ENCODE measurements at places on chromosomes 11 and 22.

DNA sequence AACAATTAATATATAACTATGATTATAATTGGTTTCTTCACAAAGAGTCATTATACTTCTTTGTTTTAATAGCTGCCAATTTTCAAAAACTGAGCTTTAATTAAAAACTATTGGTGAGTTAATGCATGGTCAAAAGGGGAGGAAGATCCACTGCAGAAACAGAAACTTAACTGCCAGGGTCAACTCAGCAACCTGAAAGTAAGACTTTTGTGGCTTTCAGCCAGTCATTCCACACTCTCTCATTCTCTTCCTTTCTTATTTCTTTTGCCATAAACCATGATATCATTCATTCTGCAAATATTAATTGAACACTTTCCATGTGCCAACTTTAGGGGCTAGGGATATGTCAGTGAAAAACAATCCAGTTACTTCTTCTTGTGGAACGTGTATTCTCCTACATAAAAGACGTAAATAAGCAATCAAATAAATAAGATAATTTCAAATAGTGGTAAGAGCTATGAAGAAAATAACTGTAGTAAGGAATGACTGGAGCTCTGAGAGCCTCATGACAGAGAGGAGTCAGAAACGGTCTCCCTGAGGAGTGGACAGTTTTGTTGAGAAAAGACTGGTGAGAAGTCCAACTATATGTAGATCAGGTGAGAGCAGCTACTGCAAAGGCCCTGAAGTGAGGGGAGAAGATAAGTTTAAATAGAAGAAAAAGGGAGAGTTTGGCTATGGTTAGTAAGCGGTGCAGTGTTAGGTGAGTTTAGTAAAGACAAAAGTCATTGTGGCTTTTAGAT is 130.5 kb downstream of the GRIA4 start:
- no peak for DNase-seq

DNA sequence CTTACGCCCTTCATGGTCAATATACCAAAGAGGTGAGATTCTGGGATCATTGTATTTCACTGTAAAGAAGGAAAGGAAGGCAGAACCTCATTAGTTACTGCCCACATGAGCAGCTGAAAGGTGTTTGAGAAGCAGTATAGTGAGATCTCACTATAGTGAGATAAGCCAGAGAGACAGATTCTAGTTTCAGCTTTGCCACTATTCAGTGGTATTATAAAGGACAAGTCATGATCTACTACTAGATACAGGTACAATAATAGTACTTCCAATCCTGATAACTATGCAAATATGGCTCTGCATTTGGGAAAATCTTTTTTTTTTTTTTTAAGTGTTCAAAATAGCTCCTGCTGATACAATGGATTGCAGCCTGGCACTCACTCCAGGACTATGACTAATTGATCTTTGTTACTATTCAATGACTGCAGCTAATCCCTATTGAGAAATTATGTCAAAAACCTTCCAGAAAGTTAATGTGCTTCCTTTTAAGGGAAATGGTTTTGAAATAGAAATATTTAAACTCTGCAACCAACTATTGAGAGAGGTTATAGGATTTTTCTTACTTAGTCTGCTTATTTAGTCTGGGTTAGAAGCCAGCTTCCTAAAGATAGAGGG is 8.3 kb upstream of the DLAT start:
- DNase-seq = peak; percentile 41

DNA sequence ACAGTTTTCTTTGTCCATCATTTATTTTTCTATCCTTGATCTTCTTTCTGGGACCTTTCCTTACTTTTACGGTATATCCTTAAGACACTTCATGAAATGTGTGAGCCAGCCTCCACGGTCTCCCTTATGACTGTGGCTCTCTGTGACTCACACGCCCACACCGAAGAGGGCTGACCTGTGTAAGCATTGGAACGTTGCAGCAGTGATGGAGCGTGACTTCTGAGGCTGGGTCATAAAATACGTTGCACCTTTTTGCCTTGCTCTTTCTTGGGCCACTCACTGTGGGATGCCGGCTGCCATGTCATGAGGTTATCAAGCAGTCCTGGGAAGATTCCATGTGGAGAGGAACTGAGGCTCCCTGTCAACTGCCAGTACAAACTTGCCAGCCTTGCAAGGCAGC is 96.3 kb upstream of the RAB1B start:
- no peak for DNase-seq

DNA sequence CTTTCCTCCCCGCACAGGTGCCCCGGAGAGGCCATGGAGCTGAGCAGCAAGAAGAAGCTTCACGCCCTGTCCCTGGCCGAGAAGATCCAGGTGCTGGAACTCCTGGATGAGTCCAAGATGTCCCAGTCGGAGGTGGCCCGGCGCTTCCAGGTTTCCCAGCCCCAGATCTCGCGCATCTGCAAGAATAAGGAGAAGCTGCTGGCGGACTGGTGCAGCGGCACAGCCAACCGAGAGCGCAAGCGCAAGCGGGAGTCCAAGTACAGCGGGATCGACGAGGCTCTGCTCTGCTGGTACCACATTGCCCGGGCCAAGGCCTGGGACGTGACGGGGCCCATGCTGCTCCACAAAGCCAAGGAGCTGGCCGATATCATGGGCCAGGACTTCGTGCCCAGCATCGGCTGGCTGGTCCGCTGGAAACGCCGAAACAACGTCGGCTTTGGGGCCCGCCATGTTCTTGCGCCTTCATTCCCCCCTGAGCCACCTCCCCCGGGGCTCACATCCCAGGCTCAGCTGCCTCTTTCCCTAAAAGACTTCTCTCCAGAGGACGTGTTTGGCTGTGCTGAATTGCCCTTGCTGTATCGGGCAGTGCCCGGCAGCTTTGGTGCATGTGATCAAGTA is 1.3 kb downstream of the TIGD3 start:
- DNase-seq = no peak

DNA sequence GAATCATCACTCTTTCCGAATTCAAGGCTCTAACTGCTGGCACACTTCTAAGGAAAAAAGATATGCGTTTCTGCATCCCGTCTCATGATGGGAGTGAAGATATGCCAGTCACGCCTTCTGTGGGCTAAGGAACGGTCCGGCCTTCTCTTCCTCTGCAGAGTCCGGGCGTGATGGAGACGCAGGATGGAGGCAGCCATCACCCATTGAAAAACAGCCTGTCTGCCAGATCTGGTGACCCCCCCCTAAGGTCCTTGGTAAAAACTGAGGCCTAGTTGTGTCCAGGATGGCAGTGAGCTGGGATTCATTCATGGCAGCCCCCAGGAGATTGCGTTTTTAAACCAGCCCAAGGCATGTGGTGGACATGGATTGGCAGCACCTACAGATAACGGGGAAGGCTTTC is 6.9 kb upstream of the EFCAB6 start:
- DNase-seq = no peak

DNA sequence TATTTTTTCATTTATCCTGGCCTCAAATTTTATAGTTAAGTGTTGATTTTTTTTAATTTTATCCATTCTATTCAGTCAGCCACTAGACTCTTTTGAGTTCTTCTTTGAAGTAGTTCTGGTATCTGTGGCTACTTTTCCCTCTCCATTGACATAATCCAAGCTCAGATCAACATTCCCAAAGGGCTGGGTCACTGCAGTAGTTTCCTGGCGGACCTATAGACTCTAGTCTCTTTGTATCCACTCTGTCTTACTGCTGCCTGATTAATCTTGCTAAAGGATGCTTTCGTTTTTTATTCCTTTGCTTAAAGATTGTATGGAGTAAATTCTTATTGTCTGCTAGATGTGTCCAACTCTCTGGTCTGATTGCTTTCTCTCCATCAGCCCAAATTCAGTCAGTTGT is 87.6 kb downstream of the UVRAG start:
- DNase-seq = no peak

DNA sequence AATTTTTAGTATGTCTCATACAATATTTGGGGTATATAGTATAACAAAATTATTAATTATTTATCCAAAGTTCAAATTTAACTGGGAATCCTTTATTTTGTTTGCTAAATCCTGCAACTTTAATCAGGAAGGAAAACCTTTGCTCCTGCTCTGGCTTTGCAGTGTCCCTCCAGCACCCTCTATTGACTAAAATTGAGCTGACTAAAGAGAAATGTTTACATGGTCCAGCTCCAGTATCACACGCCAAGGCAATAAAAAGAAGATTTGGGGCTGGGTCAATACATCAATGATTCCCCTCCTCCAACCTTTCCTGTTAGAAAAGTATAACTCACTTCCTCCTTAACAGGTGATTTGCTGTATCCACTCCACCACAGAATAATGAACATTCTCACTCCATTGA is 153.0 kb upstream of the LRRC4C start:
- DNase-seq = no peak

- no peak for DNase-seq
These were observed 80.1 kb downstream of the DBX1 start for GRCh38 chr11:20080032-20080685.

DNA sequence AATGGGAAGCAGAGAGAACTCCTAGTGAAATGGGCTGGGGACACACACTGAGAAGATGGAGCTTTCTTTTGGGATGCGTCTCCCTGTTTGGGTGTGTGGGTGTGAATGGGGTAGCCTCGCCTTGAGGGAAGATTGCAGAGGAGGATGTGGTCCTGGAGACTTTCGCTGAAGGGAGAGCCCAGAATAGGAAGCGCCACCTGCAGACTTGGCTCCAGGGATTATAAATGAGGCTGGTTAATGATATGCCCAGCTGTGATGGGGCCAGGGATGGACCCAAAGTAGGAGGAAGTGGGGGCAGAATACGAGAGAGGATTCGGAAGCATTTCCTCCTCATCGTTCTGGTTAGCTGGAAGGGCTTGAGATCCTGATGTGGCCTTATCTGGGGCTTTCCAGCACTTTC is 13.7 kb downstream of the RELT start:
- no peak for DNase-seq

GRCh38 chr11:15038963-15039362 is 34.4 kb upstream of the CALCB start:
- DNase-seq = no peak

Measured in astrocyte of the cerebellum (primary cell).